Stimulated activated CD8-positive, alpha-beta memory T cell treated with anti-CD3 and anti-CD28 coated beads, Interleukin-4, amount 100 ng/mL, for 1 hour (primary cell): ENCODE measurements at places on chromosomes 2 and 18.

- DNase-seq = no peak
Measured at GRCh38 chr18:71168557-71169145, 879.8 kb downstream of the SOCS6 start.

DNA sequence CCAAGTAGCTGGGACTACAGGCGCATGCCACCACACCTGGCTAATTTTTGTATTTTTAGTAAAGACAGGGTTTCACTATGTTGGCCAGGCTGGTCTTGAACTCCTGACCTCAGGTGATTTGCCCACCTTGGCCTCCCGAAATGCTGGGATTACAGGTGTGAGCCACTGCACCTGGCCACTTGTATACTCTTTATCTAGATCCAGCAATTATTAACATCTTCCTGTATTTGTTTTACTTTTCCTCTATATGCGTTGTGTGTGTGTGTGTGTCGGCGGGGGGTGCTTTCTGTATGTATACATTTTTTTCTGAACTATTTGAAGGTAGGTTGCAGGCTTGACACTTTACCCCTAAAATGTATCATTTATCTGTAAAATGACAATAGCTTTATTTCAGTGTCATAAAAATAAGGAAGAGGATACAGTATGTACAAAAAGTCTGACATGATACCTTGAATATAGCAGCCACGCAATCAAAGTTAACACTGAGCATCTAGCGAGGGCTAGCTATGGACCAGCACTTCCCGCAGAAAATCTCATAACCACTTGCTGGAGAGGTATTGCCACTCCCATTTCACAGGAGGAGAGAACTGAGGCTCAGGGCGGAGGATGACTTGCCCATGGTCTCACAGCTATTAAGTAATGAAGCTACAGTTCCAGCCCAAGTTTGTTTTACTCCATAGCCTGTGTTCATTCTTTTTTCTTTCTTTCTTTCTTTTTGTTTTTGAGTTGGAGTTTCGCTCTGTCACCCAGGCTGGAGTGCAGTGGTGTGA lies 251.3 kb downstream of the MYCN start:
- DNase-seq = no peak

DNA sequence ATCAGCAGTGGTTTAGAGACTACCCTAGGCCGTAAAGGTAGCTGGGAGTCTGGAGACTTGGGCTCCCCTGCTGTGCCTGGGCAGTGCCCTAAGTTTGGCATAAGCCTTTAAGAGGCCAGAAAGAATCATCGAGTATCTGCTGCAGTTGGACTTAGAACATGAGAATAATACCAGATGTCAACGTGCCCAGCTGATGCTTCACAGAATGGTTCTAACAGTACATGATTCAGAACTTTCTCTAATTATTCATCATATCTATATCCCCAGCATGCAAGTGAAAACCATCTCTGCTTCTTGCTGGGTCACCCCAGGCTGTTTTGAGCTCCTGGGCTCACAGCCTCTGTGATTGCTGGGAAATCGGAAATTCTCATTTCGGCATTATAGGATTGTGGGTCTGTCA lies 118.1 kb downstream of the NCK2 start:
- no peak for DNase-seq

DNA sequence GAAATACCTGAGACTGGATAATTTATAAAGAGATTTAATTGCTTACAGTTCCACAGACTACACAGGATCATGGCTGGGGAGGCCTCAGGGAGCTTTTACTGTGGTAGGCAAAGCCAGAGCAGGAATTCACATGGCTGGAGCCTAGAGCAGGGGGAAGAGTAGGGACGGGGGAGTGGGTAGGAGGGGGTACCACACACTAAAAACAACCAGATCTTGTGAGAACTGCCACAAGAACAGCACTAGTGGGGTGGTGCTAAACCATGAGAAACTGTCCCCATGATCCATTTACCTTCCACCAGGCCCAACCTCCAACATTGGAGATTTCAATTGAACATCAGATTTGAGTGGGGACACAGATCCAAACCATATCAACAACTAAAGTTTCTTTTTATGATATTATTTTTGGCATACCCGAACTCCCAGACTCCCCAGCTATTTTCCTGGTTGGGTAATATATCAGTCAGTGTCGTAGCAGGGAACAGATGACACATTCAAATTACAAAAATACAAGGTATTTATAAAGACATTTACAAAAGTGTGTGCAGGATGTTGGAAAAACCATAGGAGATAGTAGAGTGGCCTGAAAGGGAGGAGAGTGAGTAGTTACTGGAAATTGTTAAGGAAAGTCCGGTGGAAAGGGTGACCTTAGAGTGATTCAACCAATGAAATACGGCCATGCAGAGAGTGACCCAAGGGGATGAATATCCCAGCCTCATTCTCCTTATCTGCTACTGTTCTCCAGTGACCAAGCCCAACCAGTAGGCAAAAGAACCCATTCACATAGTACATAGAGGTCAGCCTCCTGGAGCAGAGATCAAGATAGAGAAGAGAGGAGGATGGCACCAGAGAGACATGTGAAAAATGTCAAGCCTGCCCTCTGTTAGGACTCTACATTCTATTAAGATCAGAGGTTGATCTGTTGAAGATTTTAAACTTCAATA lies 8.8 kb downstream of the RPL37A start:
- no peak for DNase-seq

DNA sequence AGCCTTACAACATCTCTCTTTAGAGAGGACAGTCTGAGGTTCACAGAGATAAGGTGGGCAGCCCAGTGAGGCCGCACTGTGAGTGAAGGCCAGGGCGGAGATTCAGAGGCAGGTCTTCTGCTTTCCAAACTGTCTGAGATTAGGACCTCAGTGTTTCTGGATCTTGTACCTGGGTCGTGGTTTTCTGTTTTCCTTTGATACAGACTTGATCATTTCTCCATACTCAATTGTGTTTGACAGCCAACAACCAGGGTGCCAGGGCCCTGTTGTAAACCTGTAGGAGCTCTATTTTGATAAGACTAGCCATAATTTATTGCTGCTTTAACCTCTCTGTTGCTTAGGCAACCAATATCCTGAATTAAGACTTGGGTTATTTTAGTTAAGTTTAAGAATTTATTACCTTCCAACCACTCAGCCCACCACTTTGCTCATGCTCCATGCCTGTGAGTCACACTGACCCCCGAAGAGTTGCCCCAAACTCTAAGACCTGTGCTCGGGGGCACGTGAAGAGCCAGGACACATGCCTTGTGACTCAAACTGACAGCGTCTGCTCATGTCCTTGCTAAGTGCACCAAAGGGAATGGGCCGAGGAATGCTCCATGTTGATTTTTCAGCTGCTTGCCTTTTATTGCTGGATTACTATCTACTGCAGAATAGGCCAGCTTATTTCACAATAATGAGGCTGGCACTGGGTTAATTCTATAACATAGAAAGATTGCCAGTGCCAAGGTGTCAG lies 248.6 kb downstream of the BCL2 start:
- DNase-seq = no peak

DNA sequence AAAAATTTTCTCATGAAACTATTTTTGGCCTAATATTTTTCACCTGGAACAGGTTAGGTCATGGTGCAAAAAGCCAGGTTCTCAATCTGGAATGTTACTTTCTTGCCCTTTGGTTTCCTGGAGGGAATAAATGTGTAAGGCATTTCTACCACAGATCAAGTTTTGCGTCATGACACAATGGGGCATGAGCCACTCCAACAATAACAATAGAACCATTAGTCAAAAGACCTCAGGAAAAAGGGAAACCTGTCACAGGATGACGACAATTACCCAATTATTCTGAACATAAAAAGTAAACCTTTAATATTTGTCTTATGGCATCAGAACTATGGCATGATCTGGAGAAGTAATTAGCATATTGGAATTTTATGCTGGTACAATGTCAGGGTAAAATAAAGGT lies 88.2 kb upstream of the HNRNPA3 start:
- DNase-seq = no peak

DNA sequence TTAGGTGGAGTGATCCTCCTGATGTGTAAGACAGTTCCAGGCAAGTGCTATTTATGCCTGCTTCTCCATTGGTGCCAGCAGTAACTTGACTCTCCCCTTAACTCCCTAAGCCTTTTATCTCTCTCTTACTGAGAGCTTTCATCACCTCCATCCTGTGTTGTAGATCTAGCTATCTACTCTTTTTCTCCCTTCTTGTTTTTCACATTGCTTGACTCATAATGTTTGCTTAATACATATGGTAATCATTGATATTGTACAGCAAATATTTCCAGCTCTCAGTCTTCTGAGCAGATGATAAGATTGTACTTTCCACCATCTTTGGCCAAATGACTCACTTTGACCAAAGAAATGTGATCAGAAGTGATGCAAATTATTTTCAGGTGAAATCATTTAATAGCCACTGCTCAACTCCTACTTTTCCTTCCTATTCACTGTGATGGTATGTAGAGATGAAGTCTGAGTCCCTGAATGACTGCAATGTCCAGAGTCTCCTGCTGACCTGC lies 165.0 kb downstream of the PLCL1 start:
- DNase-seq = no peak

- DNase-seq = no peak
Measured at GRCh38 chr2:200863782-200864175, 679 bp downstream of the CLK1 start.

DNA sequence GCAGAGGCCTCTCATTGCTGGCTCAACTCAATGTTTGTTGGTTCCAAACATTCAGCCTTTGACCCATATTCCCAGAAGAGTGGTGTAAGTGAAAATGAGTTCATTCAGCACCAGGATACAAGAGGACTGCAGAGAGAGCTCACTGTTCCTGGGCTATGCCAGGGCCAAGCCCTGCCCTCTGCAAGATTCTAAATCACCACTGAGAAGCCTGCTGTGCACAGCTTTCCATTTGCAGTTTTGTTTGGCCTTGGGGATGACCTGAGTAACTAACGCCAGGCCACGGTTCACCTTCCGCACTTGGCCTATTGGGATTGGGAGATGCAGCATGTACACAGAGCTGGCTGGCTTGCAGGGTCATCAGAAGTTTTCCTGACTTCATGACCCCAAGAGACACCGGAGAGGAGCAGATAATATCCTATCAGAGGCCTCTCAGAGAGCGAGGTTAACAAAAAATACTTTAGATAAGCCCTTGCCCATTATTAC lies 12.6 kb downstream of the GKN1 start:
- DNase-seq = no peak

DNA sequence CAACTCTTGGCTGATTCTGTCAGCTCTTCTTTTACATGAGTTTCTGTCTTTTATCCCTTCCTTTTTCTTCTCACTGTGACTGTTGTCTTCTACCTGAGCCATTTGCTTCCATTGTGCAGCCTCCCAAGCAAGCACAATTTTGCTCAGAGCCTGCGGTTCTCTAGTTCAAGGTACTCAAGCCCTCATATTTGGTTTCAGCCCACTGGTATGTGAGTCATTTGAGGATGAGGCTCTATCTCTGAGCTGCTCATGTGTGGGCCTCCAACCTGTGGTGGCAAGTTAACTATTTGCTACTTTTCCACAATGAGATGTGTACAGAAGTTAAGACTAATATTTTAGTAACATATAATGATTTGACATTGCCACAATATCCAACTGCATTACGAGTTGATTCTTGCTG lies 183.0 kb downstream of the PHLPP1 start:
- no peak for DNase-seq

DNA sequence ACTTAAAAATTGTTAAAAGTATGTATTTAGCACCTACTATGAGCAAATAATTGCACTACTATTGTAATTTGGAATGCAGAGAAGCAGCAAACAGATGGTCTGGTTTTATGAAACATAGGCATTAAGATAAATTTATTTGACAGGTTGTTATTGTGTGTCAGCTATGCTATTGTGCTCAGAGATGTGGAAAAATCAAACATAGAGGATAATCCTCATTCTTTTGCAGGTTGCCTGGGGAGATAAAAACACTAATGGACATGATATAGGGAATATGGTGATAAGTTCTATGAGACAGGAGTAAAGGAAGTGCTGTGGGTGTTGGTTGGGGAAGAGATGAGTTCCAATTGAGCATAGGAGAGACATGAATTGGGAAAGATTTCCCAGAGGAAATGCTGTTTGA lies 71.3 kb downstream of the PPP1R1C start:
- no peak for DNase-seq

DNA sequence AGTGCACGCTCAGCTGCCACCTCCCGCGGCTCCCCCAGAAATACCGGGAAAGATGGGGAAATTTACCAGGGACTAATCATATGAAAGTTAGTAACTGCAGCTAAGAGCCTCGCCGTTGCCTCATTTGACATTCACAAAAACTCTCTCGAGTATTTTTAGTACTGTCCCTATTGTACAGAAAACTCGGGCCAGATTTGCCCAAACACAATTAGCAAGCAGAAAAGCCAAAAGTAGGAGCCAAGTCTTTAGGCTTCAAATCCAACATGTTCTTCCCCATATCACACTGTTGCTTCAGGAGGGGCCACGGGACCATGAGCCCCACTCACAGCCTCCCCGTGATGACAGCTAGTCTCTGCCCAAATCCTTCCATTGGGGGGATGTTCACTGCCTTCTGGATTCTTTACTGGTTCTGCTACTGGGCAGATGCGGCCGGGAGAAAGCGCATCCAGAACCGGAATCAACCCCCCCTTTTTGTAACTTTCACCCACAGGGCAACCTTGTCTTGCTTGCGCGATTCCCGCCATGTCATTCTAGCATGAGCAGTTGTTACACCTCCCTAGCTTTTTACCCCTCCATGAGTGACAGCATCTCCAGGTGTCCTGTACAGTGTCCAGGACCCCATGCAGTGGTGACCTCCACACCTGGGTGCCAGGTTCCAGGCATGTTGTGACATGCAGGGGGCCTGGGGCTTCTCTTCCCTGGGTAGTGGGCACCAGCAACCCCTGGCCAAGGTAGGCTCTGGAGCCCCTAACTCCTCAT lies 35.2 kb downstream of the CENPO start:
- no peak for DNase-seq

- DNase-seq = no peak
Measured at GRCh38 chr2:76080154-76080553, 369.4 kb upstream of the GCFC2 start.

GRCh38 chr2:195677884-195678283 lies 20.9 kb downstream of the SLC39A10 start:
- DNase-seq = no peak

- no peak for DNase-seq
Measured at GRCh38 chr18:35573531-35573930, 8.0 kb upstream of the GALNT1 start.
